ENCODE measurements at places on chromosomes 5 and 9.

DNA sequence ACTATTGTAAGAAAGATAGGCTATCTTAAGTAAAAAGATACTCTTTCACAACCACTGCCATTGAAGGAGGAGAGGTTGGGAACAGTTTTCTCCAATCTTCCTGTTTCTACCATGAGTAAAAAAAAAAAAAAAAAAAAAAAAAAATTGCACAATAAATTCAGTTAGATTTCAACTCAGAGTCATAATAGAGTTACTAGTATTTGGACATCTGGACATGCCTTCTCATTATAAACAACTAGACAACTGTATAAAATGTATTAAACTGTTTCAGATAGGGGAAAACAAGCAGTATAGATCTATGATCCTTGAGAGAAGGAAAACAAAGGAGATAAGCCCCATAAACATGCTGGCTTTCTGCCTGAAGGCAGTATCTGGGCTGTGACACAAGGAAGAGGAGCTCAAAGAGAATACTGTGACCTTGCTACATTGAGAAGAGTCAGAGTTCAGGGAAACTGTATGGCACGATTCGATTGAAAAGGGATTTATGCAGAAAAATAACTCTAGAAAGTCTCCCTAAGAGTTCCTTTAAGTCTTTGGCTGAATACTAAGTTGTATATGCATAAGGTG, 249.2 kb upstream of the POU5F2 start:
- no peak for DNase-seq

GRCh38 chr9:69299315-69299714, 25.7 kb upstream of the ENTREP1 start:
- no peak for DNase-seq

DNA sequence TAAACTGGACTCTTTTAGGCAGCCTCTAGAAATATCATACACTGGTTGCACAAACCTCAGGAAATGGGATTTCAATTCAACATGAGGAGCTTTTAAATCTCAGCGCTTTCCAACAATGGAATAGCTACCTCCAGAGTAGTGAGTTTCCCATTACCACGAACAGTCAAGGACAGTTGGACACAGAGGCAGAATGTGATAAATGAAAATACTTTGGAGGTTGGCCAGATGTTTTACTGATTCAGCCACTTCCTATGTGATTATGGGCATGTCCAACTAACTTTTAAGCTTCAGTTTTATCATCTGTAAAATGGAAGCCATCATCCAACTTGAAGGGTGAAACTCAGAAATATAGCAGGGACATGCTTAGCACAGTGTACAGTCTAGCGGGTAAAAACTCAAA, 2.1 kb downstream of the FBXW2 start:
- no peak for DNase-seq

DNA sequence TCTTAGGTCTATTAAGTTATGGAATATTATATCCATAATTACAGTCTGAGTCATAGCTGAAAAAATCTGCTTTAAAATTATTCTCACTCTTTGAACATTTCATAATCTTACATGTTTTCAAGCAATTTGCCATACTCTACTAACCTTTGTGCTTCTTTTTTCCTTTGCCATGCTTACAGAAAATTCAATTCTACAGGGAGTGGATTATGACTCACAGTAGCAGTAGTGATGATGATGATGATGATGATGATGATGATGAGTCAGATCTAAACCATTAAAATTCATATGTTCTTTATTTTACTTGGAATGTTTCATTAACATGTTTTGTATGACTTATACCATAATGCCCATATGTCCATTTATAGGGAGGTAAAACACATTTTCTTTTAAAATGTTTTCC, 207.1 kb downstream of the VPS13A start:
- DNase-seq: no peak

GRCh38 chr5:42718591-42718990, 38.0 kb upstream of the CCDC152 start:
- peak; percentile 32 for DNase-seq

DNA sequence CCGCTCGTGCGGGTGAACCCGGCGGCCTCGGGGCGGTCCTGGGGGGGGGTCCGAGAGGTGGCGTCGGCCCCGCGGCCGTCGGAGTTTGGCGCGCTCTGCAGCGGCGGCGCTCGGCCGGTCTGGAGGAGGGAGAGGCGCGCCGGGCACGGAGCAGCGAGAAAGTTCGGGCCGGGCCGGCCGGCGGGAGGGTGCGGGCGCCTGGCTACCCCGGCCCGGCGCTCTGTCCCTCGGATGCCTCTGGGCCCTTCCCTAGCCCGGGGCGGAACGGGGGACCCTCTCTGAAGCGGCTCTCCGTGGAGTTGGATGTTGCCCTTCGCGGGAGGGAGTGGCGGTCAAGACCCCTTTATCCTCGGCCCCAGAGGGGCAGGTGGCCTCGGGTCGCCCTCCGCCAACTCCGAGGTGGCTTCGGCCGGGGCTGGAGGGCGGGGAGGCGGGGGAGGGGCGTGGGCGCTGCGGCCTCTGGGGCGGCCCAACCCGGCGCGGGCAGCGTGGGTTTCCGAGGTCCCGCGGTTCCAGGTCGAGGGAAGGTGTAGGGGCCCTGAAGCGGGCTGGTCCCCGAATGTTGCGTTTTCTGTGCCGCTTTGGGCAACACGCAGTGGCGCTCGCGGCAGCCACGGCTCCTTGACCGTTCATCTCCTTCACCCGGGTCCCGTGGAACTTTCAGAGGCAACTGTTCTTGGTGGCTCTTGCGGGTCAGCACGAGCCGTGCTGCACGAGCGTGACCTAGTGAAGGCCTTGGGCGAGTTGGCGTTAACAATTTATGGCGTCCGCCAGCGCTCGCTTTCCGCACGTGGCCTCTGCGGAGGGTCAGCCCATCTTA, 290.5 kb downstream of the DOCK8 start:
- DNase-seq: peak; percentile 2

GRCh38 chr5:95901676-95902627, 59.7 kb downstream of the ELL2 start:
- DNase-seq: no peak

GRCh38 chr5:143011585-143011984, 241.4 kb downstream of the ARHGAP26 start:
- no peak for DNase-seq

- DNase-seq: no peak
Observed at GRCh38 chr5:148923023-148923422, 96.6 kb downstream of the ADRB2 start.

- no peak for DNase-seq
Observed at GRCh38 chr5:141039517-141039916, 11.7 kb upstream of the PCDHB1 start.

GRCh38 chr5:65809817-65810531, 88.0 kb downstream of the NLN start:
- DNase-seq: no peak

GRCh38 chr5:103410172-103410571, 151.6 kb downstream of the MACIR start:
- no peak for DNase-seq

- DNase-seq: no peak
Observed at GRCh38 chr9:16202221-16202620, 649.4 kb downstream of the CCDC171 start.

- DNase-seq: no peak
Observed at GRCh38 chr5:58187432-58188261, 272.2 kb downstream of the PLK2 start.

- DNase-seq: no peak
Observed at GRCh38 chr5:51621156-51621555, 237.9 kb downstream of the ISL1 start.

GRCh38 chr5:67221487-67222242, 25.1 kb upstream of the CD180 start:
- DNase-seq: peak; percentile 51

GRCh38 chr9:133119103-133119845, 1.8 kb downstream of the RALGDS start:
- no peak for DNase-seq

- DNase-seq: no peak
Observed at GRCh38 chr9:92642564-92642963, 27.4 kb downstream of the IPPK start.

- no peak for DNase-seq
Observed at GRCh38 chr5:72179816-72180440, 72.7 kb downstream of the MAP1B start.

- DNase-seq: no peak
Observed at GRCh38 chr5:180950291-180950949, 38.2 kb upstream of the BTNL3 start.

- DNase-seq: no peak
Observed at GRCh38 chr5:17425385-17426070, 72.5 kb upstream of the TAF11L2 start.

DNA sequence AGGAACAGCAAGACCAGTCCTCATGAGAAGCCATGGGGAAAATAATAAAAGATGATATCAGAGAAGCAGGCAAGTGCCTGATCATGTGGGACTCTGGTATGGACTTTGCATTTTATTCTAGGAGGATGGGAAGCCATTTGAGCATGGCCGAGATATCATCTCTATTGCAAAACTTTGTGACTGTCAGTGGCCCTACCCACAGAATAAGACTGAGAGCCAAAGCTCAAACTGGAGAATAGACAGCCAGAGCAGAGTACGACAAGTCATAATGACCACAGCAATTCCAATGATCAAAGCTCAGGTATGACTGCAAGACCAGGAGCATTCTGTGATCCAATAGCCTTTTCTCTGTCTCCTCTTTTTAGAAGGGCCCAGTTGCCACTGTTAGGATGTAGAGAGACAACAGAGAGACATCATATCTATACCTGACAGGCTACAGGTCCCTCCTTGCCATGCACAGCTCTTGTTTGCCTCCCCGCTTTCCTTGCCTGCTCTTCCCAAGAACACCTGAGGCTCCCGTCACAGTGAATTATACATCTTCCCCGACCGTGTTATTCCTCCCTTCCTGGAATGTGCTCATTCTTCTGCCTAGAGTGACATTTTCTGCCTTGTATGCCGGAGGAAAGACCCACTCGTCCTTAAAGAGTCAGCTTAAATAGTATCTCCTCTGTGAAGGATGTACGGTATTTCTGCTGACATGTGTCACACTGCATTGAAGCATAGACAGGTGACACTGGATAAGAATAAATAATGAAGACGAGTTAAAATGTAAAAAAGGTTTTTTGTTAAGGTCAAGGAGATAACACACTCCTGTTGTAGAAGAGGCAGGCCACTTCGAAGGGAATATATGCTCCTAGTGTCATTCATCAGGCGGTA, 248.7 kb upstream of the MAP3K1 start:
- DNase-seq: no peak

DNA sequence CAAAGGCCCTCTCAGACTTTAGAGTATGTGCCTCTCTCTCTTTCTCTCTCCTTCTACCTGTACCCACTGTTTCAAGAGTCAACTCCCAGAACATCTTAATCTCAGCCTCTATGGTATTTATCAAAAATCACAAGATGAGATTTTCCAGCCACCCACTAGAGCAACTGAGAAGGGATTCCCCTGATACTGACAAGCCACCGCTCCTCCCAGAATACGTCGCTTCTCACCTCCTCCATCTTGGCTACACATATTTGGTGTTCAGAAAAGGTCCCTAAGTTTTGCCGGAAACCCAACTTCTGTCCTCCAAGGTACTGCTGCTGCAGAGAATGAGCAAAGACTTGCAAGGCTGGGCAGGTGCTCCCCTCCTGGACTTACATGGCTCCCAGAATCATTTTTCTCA, 6.1 kb downstream of the GARIN3 start:
- DNase-seq: no peak

- no peak for DNase-seq
Observed at GRCh38 chr5:180340856-180341255, 12.3 kb downstream of the GFPT2 start.

DNA sequence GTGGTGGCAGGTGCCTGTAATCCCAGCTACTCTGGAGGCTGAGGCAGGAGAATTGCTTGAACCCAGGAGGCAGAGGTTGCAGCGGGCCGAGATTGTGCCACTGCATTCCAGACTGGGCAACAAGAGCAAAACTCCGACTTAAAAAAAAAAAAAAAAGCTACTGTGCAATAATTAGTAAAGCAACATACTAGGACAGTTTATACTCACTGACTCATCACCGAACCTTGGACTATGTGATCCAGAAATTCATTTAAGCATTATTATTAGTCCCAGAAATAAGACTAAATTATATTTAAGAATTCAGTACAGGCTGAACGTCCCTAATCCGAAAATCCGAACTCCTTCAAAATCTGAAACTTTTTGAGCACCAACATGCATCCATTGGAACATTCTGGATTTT, 37.8 kb downstream of the GOLPH3 start:
- no peak for DNase-seq

DNA sequence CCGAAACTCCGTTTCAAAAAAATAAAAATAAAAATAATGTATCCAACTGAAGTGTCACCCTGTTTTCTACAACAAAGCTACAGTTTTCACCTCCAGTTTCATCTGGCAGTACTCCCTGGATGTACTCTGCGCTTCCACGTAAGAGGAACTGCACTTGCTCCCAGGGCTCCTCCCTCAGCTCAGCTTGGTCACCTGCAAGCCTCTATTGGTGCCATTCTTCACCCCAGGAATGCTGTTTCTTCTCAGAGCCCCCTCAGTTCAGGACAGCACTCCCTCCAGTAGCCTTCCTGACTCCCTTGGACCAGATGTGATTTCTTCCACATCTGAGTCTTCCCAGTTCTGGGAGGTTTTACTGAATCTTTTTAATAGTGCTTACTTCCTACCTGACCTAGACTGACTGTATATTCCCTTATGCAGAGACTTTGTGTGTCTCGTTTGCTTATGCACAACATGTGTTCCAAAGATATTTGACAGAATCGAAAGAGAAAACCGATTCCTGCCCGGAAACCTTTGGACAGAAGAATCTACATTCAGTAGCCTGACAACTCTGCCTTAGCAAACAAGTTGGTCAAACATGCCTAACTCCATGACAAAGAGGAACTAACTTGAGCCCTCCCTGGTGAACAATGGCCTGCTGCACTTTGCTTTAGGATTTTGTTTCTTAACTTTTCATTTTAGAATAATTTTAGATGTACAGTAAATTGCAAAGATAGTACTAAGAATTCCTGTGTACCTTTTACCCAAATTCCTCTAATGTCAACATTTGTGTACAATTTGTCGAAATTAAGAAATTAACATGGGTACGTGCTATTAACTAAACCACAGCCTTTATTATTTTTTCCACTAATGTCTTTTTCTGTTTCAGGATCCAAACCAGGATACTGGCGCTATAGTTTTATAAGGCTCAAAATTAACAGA, 814 bp downstream of the CCDC125 start:
- no peak for DNase-seq

DNA sequence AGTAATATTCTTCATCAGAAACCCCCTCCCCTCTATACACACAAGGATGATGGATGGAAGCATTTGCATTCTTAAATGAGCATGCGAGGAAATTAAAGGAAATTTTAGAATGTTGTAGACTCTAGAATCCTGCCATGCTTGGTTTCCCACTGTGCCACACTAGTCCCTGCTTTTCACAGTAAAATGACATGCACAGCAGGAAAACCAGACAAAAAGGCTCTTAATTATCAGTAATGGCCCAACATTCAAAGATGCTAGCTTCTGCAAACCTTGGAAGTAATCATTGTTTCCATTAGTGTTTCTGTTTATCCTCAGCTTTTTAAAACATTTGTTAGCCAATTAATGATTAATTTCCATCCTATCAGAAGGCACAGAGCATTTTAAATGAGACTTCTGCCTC, 255.8 kb downstream of the SLCO4C1 start:
- DNase-seq: no peak

DNA sequence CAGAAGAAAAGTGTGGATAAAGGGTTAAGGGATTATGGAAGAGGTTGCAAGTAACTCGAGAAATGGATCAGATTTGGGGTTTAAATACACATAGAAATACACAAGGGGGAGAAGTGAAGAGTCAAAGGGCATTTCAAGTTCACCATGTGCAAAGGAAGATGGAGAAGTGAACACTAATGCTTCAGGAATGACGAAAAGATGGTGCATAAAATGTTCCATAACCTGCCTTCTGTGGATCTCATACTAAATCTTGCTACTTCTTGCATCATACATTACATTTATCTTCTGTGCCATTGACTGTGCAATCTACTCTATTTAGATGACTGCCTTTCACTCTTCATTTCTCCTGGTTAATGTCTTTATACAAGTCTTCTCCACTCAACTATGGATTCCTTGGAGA, 5.7 kb upstream of the SMC2 start:
- no peak for DNase-seq

All from stimulated activated naive B cell treated with anti-CD40 and anti-IgM and Interleukin-4, amounts not matched to agents 10 μg/mL and 1 μg/mL and 100 μg/mL, for 72 hours (primary cell).